ENCODE measurements at places on chromosomes 16 and 17.
A peak's percentile ranks its signal among the peaks of the same experiment; 100 is the strongest.

GRCh38 chr17:5408186-5408585 is 11.3 kb downstream of the NUP88 start:
- no peak for DNase-seq

DNA sequence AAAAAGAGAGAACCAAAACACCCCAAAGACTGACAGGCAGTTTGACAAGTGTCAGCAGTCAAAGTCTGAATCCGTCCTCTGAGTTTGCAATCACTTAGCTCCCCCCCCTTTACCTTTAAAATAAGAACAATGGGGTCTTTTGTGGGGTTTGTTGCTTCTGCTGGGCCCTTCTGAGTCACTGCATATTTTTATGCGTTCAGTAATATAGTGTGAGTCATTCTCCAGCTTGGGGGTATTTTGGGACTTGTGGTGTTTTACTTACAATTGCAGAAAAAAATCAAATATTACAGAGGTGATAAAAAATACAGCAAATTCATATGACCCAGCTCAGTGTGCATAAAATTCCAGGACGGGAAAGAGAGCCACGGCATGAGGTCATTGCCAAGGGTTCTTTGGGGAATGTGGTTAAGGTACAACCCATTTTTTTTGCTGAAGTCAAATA is 120.1 kb downstream of the CYLD start:
- DNase-seq = peak; percentile 81

GRCh38 chr17:50585346-50585745 is 24.8 kb downstream of the CACNA1G start:
- no peak for DNase-seq

GRCh38 chr17:80882926-80883685 is 108.5 kb upstream of the CHMP6 start:
- no peak for DNase-seq

- DNase-seq = no peak
Observed at GRCh38 chr16:49019831-49020230, 261.8 kb downstream of the CBLN1 start.

DNA sequence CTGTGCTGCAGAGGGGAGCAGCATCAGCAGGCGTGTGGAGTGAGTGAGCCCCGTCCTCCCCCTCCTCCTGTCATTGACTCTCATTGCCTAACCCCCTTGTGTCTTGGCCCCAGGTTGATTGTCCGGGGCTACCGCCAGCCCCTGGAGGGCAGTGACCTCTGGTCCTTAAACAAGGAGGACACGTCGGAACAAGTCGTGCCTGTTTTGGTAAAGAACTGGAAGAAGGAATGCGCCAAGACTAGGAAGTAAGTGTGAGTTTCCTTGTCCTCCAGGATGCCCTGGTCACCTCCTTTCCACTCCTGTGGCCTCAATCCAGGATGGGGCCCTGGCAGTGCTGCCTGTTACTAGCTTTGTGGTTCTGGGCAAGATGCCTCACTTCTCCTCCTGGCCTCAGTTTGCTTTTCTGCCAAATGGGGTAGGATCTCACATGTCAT is 87.0 kb downstream of the ABCC1 start:
- DNase-seq = no peak

GRCh38 chr16:31009120-31009519 is 1.3 kb downstream of the STX1B start:
- DNase-seq = no peak

DNA sequence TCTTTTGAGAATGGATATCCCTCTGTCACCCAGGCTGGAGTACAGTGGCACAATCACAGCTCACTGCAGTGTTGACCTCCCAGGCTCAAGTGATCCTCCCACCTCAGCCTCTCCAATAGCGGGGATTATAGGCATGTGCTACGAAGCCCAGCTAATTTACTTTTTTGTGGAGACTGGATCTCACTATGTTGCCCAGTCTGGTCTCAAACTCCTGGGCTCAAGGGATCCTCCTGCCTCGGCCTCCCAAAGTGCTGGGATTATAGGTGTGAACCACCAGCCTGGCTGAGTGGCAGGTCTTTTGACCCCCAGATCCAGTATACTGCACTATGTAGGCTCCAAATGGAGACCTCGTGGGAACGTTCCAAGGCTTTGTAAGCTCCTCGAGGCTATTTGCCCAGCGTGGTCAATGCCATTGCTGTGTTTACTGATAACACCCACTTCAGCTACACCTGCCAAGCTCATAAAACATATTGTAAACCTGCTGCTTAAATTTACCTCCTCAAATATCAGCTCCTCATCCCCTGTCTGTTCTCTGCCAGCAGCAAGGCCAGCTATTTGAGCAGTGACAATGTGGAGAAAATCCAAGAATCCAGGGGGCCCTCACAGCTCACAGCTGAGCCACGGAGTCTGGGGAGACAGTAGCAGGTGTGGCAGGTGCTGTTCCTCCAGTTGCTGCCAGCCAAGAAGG is 16.2 kb upstream of the KIFC3 start:
- no peak for DNase-seq

- no peak for DNase-seq
Observed at GRCh38 chr16:1958715-1959268, 546 bp upstream of the NDUFB10 start.

- DNase-seq = no peak
Observed at GRCh38 chr16:23064639-23065038, 84.6 kb downstream of the USP31 start.

DNA sequence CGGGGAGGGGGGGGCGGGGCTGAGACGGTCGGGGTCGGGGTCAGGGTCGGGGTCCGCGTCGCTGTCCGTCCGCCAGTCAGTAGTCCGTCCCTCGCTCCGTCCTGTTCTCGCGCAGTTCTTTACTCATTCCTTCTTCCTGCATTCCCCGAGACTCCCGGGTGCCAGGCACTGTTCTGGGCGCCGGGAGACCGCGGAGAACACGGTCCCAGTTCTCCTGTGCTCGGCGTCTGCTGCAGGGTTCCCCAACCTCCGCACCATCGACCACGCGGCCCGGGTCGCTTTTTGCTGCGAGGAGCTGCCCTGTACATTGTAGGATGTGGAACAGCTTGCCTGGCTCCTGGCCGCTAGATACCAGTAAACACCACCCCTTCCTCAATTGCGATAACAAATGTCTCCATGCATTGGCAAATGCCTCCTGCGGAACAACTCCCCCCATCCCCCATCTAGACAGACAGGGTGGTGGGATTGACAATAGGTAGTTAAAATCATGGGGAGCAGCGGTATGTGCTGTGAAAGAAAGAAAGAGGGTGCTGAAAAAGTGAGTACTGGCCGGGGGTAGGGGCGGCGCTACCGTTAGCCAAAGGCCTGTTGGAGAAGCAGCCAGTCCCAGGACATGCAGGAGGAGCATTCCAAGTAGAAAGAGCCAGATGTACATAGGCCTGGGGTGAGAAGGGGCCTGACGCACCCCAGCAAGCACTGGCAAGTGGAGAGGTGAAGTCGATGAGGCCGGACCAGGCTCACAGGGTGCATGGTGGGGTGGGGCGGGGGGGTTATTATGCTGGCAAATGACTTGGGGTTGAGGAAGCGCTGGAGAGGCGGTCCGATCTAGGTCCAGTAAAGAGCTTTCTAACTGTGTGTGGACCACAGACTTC is 631 bp downstream of the TRAF7 start:
- peak; percentile 46 for DNase-seq

DNA sequence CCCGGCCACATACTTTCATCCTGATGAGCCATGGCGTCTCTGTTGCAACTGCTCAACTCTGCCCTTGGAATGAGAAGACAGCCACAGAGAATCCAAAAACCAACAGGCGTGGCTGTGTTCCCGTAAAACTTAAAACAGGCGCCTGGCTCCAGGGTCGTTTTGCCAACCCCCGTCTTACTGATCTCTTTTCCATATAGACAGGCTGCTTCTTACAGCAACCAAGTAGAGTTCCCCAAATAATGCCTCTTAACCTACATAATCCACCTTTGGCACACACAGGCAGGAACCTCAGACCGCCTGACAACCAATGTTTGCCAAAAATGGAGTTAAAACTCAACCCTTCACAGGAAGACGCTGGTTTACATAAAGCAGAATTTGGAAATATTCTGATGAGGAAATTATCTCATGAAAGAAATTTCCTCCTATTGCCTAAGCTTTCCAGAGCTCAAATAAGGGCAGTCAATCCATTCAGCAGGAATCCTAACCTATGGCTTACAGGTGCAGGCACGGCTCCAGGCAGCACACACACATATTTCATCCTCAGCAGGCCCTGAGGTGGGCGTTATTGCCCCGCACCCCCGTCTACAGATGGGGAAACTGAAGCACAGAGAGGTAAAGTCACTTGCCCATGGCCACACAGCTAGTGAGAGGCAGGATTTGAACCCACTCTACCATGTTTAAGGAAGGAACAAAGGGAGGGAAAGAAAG is 35.8 kb downstream of the LITAF start:
- DNase-seq = no peak

- DNase-seq = peak; percentile 6
Observed at GRCh38 chr16:54812229-54812628, 118.4 kb upstream of the IRX5 start.
